ENCODE measurements at places on chromosomes 2 and 18.

GRCh38 chr2:108417254-108417653, 31.8 kb upstream of the GCC2 start:
- DNase-seq: no peak

DNA sequence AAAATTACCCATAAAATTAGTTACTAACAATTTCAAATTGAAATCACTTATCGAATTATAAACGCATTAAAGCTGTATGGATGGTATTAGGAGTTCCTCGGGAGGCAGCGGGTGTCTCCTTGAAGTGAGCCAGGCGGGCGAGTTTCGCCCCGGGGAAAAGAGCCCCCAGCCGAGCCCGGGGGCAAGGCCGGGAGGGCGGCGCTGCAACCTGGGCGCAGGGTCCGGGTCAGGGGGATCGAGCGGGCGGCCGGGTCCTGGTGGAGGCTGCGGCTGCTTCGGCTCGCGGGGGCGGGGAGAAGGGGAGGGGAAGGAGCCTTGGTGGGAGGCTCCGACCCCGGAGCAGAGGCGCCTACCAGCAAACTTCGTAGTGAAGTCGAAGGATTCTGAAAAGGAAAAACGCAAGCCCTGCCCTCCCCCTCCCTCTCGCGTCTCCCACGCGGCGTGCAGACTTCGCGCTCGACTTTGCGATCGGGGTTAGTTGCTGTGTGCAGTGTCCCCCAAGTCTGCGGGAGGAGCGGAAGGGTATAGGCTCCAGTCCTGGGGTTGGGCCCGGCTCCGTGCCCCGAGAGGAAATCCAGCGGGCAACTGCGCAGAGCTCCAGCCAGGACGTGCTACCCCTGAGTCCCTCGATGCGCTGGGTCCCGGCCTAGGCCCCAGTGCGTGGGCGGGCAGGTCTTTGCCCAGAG, 140.8 kb downstream of the MEIS1 start:
- no peak for DNase-seq

DNA sequence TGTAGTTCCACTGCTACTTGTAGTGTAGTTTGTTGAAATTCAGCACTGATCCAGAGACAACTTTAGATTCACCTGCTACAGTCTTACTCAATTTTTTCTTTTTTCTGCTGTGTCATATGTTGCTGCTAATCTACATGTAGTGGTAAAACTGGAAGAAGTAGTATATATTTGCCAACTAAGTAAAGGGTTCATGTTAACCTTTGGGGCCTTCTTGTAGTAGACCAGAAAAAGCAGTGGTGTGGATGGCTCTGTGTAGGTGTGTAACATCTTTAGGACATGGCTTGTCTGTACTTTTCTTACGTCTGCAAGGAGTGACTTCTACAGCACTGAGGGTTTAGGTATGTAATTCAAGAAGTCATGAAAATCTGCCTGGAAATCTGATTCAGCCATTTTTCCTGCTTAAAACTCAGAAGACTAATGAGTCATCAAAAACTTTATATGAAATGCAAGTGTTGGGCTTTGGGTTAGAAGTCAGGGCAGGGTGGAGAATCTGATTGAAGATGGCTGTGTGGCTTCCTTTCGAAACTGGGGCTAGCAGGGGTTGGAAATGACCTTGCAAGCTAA, 8.4 kb downstream of the PTPRM start:
- no peak for DNase-seq

DNA sequence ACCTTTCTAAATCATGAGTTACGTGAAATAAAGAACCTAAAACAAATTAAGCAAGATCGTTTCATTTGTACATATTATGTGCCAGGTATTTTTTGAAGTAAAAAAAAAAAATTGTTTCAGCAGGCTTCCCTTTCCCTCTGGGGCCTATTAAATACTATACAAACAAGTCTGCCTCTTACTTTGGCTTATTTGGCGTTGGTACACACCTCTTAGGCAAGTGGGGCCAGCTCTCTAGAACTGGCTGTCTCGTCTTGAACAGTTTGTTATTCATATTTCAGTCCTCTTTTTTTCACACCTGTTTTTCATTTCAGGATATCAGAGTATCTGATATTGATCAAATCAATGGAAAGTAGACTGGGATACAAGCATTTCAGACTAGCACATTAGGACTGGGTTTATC, 27.4 kb upstream of the PPP3R1 start:
- no peak for DNase-seq

GRCh38 chr2:8264981-8265380, 416.9 kb upstream of the ID2 start:
- DNase-seq: no peak

GRCh38 chr2:120682654-120683053, 53.0 kb upstream of the GLI2 start:
- DNase-seq: no peak

DNA sequence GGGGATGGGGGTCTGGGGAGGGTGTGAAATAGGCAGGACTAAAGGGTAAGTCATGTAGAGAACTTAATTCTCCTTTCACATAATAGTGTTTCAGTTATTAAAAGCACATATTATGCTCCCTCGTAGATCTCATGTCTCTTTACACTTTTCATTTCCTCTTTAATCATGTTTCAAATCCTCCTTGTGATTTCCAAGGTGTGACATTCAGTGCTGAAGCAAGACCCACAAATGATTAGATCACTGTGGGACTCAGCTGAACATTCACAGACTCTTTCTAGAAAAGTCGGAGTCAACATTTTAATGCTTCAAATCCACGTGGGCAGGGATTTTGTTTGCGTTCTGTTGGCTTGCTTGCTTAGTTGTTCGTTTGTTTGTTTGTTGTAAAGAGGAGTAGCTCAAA, 34.7 kb upstream of the CALCRL start:
- no peak for DNase-seq

All from NCI-H187 treated with DMSO at 0.1 percent for 48 hours (cell line).